ENCODE measurements at places on chromosomes 5 and 9. TPM values are rescaled to one million over a fixed set of nuclear protein-coding genes. Genes with fewer than 3 reads are reported as not detected.

Gene PRR16
- 3.3 TPM for total RNA-seq

- no peak for DNase-seq
Observed at GRCh38 chr9:92265154-92265553, 28.3 kb downstream of the IARS1 start.

Gene PCDHB10
- 1.4 TPM for total RNA-seq

- peak; percentile 6 for DNase-seq
Observed at GRCh38 chr9:34170237-34170991, 8.4 kb upstream of the UBAP1 start.

Gene LCN2
- total RNA-seq = 0.64 TPM

- DNase-seq = no peak
Observed at GRCh38 chr5:36017004-36017403, 25.8 kb upstream of the UGT3A1 start.

DNA sequence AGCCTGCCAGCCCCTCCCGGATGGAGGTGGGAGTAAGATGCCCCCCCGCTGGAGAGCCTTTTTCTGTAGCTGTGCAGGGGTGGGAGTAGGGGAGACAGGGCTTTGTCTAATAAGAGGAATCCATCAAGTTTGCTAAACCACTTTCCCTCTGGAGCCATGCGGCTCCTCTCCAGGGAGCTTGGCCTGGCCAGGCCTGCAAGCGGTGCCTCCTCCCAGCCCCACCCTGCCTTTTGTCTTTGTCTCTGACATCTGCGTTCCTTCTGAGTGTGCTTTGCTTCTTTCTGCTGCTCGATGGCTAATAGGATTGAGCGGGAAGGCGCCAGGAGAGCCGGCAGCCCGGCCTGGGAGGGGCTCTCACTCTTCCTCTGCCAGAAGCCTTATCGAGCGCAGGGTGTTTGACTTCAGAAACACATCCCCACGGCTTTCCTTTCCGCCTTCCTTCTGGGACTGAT lies 26.7 kb upstream of the FCN1 start:
- DNase-seq = no peak

- DNase-seq = no peak
Observed at GRCh38 chr5:9046756-9047481, 499.0 kb downstream of the SEMA5A start.

Gene SOX30
- not detected for total RNA-seq

- DNase-seq = no peak
Observed at GRCh38 chr5:60512117-60512516, 187.8 kb downstream of the DEPDC1B start.

Gene ZNG1C
- 18.5 TPM for total RNA-seq

DNA sequence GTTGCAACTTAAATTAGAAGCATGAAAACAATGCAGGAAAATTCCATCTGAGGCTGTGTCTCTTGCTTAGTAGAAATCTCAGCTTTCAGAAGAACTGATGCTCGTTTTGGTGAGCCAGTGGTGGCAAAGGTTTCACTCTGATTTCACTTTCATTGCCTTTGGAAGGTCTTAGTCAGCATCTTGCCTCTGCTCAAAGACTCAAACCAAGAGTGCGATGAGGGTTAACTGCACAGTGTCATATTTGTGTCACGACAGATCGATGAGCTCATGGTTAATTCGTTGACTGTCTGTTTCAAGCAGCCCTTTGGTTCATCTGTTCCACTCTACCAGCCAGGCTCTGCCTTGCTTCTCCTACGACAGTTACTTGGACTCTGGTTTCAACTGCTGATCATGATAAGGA lies 331.3 kb upstream of the KIF2A start:
- DNase-seq = no peak

GRCh38 chr5:158773161-158773560 lies 326.6 kb downstream of the EBF1 start:
- no peak for DNase-seq

DNA sequence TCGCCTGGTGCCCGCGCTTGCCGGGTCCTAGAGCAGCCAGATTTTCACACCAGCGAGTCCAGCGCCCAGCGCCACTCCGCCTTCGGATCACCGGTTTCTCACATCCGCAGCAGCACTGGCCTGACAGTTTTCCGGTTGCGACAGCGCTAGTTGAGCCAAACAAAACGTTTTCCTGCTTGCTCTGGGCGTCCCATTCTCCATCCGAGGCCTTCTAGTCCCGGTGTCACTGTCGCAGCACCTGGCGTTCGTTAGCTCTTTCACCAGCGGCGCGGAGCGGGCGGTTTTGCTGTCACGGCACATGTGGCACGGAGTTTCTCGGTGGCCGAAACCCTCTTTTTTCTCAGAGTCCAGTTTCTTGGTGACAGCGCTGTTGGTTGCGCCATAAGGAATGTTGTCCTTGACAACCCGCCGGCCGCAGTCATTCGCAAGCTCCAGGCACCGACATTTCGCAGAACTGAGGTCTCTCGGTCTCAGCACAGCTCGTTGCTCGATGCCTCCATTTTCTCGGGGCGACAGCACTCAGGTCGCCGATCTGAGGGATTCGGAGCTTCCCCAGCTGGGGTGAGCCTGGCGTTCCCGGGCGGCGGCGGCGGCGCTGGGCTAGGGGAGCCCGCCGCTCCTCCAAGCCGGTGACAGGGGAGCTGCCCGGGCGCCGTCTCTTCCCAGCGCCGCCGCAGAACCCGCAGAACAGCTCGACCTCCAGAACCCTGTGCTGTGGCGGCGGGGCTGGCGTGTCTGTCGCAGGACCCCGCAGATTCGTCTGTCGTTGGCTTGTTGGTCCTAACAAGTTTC lies 47.8 kb downstream of the ANXA2R start:
- peak; percentile 92 for DNase-seq

- DNase-seq = no peak
Observed at GRCh38 chr5:114055318-114056184, 306.3 kb upstream of the KCNN2 start.

Gene MTMR12
- 95.1 TPM for total RNA-seq

DNA sequence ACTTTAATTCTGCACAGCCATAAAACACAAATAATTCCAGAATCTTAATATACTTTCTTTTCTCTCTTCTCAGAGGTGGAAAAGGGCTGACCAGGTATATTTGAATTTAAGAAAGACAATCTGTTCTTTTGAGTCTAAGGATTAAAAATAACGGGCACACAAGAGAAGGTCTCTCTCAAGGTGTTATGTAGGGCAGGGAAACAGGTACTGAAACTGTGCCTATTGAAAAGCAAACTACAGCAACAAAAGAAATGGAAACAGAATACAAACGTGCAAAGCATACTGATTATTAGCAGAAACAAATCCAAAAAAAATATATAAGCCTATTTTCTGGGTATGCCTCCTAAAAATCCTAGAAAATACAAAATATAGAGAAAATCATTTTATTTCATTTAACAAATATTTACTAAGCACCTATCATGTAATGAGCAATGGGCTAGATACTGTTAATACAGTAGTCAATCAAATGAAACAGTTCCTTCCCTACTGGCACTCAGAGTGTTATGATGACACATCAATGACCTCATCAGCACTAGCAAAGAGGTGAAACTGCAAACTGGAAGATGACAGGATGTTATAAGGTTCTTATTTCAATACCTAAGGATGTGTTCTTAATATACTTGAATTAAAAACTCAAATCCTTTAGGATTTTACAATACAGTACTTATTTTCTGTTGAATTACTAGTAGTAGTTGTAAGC lies 87.7 kb downstream of the AUH start:
- DNase-seq = no peak

Gene PLK2
- total RNA-seq = 23.7 TPM

Gene CCNI2
- total RNA-seq = not detected

- DNase-seq = no peak
Observed at GRCh38 chr9:137156567-137157375, 13.1 kb downstream of the LRRC26 start.

Gene ELOVL7
- total RNA-seq = 5.6 TPM

Gene ACOT12
- total RNA-seq = not detected

GRCh38 chr9:16138561-16139491 lies 586.0 kb downstream of the CCDC171 start:
- no peak for DNase-seq

DNA sequence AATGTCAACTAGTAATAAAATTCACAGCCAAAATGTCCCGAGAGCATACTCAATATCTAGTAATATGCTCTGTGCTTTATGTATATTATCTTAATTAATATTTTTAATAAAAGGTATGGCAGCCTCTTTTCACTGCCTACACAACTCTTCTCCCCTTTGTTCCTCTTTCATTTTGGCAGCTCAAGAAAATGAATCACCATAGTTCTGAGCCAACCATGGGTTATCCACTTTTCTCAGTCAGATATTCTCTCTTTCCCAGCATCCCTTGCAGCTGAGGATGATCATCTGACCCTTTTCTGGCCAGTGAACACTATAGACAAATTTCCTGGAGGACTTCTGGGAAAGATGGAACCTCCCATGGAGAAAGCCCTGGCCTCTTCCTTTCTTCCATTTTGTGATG lies 8.2 kb upstream of the DOCK8 start:
- no peak for DNase-seq

- no peak for DNase-seq
Observed at GRCh38 chr9:135336722-135337527, 142.7 kb upstream of the PPP1R26 start.

DNA sequence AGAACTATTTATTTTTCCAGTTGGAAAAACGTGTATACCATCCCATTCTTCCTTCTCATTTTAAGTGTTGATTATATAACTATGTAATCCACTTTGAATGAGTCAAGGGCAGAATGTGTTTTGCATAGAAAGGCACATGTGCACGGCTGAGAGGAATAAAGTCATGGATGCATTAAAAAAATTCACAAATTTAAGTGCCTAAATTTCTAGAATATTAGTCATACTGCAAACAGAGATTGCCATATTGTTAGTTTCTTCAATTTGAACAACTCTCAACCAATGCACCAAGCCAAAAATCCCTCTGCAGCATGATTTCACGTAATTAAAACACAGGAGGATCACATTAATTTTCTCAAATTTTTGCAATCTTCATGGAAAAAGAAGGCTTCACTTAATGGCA lies 166.3 kb downstream of the MPDZ start:
- no peak for DNase-seq

Gene PCDHA1
- total RNA-seq = not detected

- no peak for DNase-seq
Observed at GRCh38 chr5:67058998-67059743, 137.4 kb downstream of the CD180 start.

Gene SV2C
- total RNA-seq = not detected
